ENCODE measurements at places on chromosomes 5 and 9.

DNA sequence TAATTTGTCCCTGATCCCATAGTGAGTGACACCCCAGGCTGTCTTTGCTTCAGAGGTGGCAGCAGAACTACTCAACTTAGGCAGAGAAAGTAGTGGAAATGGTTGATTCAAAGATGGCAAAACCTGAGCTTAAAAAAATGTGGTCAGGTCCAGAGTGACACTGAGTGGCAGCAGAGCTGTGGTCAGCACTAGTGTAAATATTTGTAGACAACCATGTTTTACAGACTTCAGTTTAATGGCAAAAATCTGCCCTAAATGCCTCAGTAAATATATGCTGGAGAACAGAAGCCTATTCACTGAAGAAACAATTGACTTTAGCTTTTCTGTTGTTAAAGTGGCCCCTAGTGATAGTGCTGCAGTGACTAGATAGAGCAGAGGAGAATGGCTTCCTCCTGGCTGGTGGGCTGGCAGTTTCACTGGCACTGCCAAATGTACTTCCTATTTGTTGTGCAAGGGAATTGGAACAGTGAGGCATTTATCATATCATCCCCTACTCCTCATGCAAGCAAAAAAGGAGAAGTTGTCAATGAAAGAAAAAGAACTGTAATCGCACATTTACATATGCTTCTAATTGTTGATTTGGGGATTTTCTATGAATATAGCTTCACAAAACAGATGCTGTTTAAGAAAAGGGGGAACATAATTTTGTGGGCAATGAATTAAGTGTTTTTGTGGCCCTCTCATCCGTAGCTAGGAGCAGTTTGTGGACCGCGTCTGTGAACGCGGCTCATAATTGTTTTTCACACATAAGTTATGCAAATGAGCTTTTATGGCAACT, 12.0 kb downstream of the PBX3 start:
- DNase-seq: no peak

DNA sequence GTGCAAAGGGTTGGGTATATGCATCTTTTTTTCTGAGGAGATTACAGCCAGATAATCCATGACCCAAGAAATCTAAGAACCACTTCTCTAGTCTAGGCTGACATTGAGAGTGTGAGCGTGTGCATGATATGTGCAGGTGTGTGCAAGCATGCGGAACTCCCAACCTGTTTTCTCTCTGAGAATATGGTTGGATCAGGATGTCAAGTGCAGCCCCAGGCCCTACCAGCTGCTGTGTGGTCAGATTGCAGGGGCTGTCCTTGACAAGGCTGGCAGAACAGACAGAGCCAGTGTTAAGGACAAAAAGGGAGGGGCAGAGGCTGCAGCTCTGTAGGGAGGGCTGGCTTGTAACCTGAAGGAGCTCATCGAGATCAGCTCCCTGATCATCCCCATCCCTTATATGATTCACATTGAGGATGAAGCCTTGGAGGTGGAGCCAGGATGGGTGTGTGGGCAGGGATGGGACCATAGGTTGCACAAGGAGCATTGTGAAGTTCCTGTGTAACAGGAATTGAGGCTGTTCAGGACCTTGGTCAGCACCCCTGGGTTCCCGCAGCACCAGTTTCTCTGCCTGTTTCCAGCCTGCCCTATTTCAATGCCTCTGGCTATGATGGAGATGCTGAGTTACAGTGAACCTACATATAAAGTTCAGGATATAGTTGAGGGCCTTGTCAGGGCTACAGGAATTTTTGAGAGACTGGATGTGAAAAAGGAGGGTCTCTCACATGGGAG, 52.6 kb upstream of the ARAP3 start:
- peak; percentile 22 for DNase-seq

DNA sequence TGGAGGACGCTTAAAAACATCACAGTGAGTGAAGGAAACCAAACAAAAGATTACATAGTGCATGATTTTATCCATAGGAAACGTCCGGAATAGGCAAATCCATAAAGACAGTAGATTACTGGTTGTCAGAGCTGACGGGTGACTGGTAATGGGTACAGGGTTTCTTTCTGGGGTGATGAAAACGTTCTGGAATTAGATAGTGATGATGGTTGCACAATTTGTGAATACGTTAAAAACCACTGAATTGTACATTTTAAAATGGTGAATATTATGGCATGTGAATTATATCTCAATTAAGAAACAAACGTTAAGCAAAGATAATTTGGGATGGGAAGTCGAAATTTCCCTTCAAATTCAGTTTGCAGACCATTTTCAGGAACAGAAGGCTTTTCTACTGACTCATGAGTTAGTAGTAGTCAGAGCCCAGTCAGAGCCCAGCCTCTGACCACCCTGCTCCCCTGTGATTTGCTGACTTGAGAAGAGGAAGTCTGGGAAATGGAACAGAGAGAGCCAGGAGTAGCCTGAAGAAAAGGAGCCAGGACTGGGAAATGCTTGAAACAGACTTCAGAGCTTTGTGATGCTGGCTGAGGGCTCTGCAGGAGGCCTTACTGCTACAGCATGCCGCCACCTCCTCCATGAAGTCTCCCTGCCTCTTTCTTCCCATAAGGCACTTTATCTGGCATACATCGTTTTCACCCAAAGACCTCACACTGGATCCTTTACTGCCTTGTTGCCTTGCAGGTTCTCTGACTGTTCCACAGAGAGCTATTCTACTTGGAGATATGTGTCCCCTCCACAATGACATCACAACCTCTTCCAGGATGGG, 46.4 kb upstream of the CTNNA1 start:
- DNase-seq: peak; percentile 68

- no peak for DNase-seq
Observed at GRCh38 chr5:113215401-113216060, 219.3 kb downstream of the TSSK1B start.

Data from SJSA1 (cell line).